Endodermal cell (in vitro differentiated cells): ENCODE measurements at places on chromosomes 16 and 17.

- DNase-seq, result peak; percentile 55
These were observed 1.7 kb downstream of the ANKRD40CL start for GRCh38 chr17:50765454-50766221.

- DNase-seq, result peak; percentile 48
These were observed 75.3 kb upstream of the TBC1D3K start for GRCh38 chr17:37848690-37849616.

DNA sequence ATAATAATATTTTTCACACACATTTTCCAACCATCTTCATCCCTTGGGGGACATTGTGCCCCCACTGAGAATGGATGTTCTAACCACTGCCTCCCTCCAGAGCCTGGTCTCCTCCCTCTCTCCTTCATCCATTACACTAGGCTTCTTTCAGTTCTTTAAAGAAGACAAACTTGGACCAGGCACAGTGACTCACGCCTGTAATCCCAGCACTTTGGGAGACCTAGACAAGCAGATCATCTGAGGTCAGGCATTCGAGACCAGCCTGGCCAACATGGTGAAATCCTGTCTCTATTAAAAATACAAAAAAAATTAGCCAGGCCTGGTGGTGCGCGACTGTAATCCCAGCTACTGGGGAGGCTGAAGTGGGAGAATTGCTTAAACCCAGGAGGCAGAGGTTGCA is 6.5 kb downstream of the ALOX15 start:
- DNase-seq, result no peak

- DNase-seq, result no peak
These were observed 3.1 kb downstream of the ABCA5 start for GRCh38 chr17:69323806-69324205.

DNA sequence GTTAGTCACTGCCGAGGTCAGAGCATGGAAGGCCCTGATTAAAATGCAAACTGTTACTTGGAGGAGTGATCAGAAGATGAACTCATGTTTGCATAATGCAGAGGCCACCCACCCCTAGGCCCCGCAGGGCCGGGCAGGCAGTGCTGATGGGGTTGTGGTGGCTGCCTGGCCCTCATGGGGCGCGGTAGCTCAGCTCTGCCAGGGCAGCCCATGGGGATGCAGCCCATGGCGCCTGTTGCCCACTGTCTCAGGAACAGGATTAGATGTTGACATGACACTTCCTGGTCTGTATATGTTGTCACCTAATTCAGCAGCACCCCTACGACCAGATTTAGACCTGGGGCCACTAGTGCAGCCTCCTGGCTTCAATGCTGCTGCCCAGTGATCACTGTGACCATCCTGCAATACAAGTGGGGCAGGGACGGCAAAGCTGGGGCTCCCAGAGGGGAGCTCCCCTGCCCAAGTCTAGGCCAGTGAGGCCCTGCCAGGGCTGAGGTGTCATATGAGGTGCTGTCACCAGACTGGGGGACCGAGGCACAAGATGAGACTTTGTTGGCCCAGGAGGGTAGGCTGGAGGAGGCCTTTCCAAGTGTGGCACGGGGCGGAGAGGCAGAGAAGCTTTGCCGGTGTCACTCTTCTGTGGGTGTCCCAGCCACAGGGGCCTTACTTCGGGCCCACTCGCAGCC is 49.1 kb downstream of the RAI1 start:
- no peak for DNase-seq

DNA sequence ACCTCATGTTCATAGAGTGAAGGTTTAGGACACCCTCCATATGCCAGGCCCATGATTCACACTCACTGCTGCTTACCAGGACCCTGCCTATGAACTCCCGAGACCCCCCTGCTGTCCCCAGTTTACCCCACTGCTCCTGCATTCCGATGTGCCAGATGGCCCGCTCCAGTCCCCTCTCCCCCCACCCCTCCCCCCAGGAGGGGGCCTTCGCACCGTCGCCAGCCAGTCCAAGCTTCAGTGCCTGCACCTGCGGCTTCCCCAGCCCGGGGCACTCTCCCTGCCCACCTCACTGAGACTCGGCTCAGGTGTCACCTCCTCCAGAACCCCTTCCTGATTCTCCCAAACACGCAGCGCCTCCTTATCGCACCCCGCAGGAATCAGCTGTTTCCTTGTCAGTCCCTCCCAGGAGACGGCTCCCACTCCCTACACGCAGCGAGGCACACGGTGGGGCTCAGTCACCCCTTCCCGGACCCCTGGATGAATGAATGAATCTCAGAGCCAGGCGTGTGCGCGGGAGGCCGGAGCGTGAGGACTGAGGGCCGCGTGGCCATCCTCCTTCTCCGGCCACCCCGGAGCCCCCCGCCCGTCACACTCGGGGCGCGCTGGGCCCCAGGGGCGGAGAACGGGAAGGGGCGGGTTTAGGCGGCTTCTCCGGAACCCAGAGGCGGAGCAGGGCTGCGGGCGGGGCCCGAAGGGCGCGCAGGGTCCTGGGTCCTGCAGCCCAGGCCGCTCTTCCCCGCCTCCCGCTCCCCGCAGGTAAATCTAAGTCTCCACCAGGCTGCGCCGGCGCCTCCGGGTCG is 1.6 kb downstream of the MYO1C start:
- DNase-seq, result peak; percentile 87

- DNase-seq, result no peak
These were observed 151.1 kb upstream of the MAF start for GRCh38 chr16:79751471-79752184.

DNA sequence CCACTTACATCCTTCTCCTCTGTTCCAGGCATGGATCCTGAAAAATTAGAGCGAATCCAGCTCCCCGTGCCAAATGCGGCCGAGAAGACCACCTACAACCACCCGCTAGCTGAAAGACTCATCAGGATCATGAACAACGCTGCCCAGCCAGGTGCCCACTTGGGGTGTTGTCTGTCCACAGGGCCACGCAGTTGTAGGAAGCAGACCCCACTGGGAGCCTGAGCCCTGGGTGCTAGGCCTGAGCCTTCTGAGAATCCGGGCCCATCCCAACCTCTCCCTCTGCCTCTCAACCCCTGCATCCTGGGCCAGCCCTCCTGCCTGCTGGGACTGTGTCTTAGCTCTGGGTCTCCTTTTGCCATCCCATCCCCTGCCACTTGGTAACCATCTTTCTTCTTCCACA is 95.4 kb downstream of the CLEC16A start:
- no peak for DNase-seq

GRCh38 chr17:75266316-75267152 is 4.5 kb downstream of the MIF4GD start:
- DNase-seq, result no peak

GRCh38 chr16:74558873-74559272 is 48.0 kb downstream of the GLG1 start:
- DNase-seq, result no peak

- peak; percentile 92 for DNase-seq
These were observed 251.9 kb downstream of the SEC14L1 start for GRCh38 chr17:77392376-77393273.

DNA sequence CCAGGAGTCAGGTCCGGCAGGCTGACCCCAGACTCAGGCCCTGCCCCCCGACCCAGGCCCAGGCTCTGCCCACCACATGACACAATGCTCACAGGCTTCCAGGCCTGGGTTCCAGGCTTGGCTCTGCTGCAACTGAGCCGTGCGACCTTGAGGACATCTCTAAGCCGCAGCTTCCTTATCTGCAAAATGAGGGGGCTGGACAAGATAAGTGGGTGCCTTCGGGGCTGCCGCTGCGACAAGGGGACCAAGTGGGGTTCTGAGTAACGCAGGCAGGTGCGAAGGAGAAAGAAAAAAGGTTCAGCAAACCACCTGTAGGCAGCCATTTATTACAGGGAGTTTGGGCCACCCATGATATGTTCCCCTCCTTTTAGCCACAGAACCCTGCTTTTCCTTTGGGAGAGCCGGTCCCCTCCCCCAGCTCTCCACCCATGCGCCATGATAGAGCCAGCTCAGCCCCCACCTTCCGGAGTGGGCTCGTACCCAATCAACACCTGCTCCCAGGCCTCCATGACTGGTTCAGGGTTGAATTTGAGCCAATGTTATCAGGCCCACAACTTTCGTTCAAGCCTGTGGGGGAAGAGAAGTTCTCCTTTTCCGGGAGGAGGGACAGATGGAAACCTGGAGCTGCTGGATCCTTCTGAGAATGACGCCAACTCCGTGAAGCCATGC is 38.2 kb downstream of the RTN4RL1 start:
- no peak for DNase-seq

GRCh38 chr16:29862383-29862883 is 593 bp downstream of the CDIPT start:
- no peak for DNase-seq

DNA sequence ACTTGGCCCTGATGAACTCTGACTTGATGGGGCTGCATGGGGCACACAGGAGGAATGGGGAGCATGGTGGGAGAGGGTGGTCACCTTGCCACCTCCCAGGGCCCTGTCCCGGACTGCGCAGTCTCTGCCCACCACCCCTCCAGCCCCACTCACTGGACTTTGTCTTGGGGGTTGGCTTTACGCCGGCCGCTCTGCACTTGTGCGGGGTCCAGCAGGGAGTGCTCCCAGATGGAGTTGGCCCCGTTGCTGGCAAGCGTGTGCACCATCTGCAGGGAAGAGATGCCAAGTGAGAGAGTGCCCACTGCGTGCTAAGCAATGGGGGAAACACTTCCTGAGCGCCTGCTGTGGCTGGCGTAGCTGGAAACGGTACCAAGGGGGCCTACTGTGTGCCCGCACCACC is 6.7 kb downstream of the GIT1 start:
- DNase-seq, result peak; percentile 39

DNA sequence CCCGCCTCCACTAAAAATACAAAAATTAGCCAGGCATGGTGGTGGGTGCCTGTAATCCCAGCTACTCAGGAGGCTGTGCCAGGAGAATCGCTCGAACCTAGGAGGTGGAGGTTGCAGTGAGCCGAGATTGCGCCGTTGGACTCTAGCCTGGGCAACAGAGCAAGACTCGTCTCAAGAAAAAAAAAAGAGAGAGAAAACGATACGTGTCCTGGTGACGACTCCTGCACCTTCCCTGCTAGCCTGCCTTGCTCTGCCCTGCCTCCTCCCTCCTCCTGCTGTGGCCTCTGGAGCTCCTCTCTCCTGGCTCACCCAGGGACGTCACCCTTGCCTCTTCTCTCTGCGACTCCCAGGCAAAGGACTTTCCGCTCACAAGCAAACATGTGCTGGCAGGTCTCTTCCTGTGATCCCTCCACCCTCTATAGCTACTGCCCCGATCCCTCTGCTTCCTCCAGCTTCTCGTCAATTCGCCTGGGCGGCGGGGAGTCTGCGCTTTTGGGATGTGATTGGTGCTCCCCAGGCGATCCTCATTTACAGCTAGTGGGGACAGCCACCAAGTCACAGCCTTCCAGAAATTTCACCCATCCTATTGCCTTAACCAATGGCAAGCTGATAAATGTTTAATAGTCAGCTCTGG is 25.5 kb upstream of the CBX4 start:
- peak; percentile 46 for DNase-seq

GRCh38 chr16:55421226-55421625 is 57.8 kb upstream of the MMP2 start:
- DNase-seq, result no peak

GRCh38 chr17:65456368-65457151 is 104.9 kb downstream of the AXIN2 start:
- DNase-seq, result no peak

- no peak for DNase-seq
These were observed 388 bp downstream of the OXLD1 start for GRCh38 chr17:81666092-81666341.

GRCh38 chr17:46025060-46025459 is 26.0 kb downstream of the STH start:
- no peak for DNase-seq

GRCh38 chr17:78267253-78268073 is 36.0 kb downstream of the TMEM235 start:
- DNase-seq, result peak; percentile 68

DNA sequence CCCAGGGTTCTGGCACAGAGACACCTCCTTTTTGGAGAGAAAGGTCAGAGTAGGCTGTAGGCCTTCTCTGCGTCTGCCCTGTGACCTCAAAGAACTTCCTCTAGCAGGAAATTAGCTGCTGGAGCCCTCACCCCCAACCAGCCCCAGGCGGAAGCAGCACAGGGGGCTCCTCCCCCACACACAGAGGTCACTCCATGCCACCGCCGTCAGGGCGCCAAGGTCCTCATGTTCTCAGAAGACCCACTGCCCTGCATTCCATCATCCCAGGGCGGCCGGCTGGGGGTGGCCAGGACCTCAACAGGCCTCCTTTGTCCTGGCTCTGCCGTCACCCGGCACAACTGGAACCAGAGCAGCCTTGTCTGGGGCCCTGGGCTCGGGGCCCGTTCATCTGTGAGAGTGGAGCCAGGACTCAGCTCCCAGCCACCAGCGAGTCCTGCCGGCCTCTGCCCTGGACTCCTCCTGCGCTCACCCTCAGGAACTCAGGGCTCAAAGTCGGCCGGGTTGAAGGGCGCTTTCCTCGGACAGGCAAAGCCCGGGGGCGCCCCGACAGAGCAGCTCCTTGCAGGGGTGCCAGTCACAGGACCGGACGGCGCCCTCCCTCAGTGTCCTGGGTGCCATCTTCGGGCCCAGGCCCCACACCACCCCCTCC is 1.2 kb downstream of the TMC6 start:
- peak; percentile 85 for DNase-seq

GRCh38 chr17:48497103-48497502 is 33.7 kb downstream of the HOXB1 start:
- no peak for DNase-seq

DNA sequence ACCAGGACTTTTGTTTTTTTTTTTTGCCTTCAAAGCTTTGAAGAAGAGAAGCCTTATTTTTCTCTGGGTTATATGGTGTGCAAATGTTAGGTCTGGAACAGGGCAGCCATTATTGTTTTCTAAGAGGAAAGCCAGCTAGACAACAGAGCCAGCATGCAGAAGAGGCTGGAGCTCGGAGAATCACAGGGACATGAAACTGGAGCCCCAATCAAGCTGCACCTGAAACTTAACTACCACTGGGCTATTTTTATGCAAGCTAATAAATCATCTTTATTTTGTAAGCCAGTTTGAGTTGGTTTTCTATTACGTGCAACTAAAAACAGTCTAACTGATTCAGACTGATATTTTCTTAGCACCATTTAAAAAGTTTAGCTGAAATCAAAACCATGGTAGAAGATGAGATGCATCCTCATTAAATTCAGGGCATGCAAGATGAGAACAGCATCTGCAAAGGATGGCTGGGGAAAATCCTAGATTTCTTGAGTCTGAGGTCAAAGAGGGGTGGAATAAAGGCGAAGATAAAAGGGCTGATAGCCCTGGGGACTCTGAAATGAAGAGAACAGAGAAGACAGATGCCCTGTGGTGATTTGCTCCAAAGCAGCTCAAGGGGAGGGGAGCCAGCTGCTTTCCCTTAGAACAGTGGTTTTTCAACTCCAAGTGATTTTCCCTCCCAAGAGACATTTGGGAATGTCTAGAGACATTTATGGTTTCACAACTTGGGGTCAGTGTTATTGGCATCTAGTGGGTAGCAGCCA is 177.1 kb upstream of the WSCD1 start:
- no peak for DNase-seq

DNA sequence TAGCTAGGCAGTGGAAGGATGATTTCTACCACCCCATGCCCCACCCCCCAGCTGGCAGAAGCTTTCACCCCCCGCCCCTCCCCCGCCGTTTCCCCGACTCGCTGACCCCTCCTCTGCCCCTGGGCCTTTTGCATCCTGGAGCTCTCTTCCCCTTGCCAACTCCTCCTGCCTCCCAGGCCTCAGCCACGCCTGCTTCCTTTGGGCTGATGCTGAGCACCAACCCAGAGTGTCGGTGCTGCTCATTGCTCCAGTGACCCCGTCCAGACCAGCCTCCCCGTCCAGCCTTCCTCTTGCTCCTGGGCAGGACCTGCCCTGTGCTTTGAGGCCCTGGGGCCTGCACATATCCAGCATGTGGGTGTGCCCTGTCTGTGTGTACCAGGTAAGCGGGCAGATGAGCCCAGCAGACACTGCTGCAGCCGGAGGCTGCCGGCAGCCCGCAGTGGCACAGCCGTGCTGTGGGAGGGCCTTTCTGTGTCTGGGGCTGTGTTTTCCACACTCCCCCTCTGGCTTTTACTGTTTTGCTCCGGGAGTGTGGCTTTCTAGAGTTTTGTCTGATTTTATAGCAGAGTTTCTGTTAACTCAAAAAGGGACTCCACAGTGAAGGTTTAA is 72.9 kb downstream of the JPH3 start:
- no peak for DNase-seq
